NCI-H2081 (cell line): ENCODE measurements at places on chromosomes 13 and 19.

- no peak for DNase-seq
These were observed 15.7 kb downstream of the LRRC4B start for GRCh38 chr19:50552540-50552939.

- DNase-seq = no peak
These were observed 3.0 kb downstream of the TTYH1 start for GRCh38 chr19:54418030-54418929.

DNA sequence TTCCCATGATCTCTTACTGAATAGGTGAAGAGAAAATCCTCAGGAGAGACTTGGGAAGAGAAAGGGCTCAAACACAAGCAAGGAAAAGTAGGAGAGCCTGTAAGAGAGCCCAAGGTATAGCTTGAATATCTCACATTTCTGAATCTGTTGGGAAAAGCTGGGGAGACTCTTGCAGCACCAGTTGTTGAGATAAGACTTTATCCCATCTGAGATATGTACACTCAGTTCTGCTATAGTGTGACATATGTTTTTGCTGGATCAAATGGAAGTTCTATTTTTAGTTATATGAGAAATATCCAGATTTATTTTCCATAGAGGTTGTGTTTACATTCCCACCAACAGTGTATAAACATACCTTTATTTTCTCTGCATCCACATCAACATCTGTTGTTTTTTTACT lies 246.1 kb downstream of the NDFIP2 start:
- no peak for DNase-seq

- DNase-seq = no peak
These were observed 8.1 kb upstream of the TNFSF14 start for GRCh38 chr19:6677883-6678689.

DNA sequence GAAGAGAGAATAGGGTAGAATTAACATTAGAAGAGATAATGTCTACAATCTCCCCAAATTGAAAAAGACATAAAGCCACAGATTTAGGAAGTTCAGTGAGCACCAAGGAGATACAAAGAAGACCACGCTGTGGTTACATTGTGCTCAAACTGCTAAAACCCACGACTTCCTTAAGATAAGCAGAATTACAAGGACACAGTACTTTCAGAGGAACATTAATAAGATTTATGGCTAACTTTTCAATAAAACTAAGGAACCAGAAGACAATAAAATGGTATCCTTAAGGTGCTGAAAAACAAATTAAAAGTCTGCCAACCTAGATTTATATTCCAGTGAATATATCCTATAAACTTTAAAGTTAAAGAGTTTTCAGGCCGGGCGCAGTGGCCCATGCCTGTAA lies 7.4 kb upstream of the IL17D start:
- no peak for DNase-seq

- DNase-seq = no peak
These were observed 8.5 kb downstream of the DNAJC15 start for GRCh38 chr13:43031881-43032280.

DNA sequence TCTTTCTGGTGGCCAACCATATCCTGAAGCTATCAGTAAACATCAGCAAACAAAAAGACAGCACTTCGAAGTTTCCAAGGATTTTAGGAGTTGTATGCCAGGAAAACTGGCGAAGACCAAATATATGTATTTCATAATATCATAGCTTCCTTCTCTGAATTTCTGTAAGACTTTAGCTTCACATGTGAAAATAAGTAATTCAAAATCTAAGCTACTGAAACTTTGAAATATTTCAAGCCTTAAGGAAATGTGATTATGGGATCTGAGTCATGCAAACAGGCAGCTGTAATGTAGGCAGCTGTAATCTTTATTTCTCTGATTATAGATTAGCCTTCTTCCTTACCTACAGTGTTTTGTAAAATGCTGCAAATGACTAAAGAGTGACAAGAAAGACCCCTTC lies 70.7 kb upstream of the ANKRD10 start:
- DNase-seq = no peak

GRCh38 chr19:43362745-43363144 lies 9.3 kb downstream of the CD177 start:
- DNase-seq = no peak

- peak; percentile 24 for DNase-seq
These were observed 801 bp downstream of the QTRT1 start for GRCh38 chr19:10701955-10702525.

- no peak for DNase-seq
These were observed 516.8 kb downstream of the OLFM4 start for GRCh38 chr13:53545340-53545941.

DNA sequence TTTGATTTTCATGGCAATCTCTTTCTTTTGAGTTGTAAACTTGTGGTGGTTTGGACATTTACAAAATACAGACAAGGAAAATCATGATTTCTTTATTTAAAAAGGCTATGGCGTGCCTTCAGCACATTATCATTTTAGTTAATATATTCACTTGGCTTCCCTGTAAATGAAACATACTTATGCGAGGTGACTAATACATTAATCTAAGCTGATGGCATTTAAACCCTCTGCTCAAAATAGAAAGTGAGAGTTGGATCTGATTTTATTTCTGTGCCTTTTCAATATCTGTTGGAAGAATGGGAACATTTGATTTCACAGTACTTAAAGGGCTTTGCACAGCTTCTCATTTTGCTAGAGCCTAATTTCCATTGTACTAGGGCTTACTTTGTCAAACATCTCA lies 289.8 kb downstream of the MTUS2 start:
- DNase-seq = no peak

DNA sequence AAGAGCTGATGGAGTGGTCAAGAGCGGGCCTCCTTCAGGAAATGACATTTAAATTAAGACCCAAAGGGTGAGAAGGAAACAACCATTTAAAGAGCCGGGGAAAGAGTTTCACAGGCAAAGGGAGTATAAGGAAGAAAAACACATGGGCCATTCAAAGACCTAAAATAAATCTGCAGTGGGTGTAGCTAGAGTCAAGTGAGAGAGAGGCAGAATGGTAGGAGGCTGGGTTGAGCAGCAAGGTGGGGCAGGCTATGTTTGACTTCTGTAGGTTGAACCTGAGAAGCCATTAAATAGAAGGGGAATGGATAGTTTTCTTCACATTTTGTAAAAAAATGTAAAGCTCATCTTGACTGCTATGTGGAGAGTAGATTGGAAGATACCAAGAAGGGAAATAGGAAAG lies 183.8 kb downstream of the LACC1 start:
- no peak for DNase-seq

- no peak for DNase-seq
These were observed at the start of gene LTBP4 for GRCh38 chr19:40601134-40601974. LTBP4 (plus strand) TSS chr19:40601369; CDS start chr19:40601388, 19 bp downstream.

GRCh38 chr13:104253063-104253680 lies 1187.0 kb upstream of the SLC10A2 start:
- no peak for DNase-seq

DNA sequence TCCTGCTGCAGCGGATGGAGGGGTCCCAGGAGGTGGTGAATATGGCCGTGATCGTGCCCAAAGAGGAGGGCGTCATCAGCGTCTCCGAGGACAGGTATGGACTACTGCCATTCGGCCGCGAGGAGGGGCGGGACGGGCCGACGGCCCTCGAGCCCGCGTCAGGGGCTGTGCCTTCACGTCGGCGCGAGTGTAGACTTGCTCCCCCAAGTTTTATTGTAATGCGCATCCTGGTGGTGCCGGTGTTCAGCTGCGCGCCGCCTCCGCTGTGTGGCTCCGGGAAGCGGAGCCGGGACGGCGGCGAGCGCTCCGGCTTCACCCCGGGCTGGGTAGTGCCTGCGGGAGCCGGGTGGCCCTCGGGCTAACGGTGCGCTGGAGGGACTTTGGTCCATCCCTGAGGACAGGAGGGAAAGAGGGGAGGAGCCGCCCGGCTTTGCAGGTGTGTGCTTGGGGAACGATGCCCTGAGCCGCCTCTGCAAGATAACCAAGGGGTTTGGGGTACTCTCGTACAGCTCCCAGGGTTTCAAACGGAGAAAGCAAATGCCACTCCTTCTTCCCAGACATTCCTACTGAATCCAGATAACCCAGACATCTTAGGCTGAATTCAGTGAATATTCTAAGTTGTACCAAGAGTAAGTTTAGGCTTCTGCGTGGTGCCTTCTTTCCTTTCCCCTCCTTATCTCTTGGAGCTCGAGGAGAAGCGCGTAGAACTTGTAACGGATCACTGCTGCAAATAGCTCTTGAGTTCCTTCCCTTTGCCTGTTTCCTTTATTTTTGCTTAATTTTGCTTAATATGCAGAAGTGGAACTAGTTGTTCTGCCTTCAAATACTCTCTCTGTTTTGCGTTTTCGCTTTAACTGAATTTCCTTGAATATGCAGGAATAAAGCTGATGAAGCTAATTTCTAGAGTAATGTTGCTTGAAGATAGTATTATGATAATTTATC lies 740 bp downstream of the WDFY2 start:
- DNase-seq = peak; percentile 54

- DNase-seq = no peak
These were observed 46.5 kb downstream of the TNFSF13B start for GRCh38 chr13:108315991-108316390.

DNA sequence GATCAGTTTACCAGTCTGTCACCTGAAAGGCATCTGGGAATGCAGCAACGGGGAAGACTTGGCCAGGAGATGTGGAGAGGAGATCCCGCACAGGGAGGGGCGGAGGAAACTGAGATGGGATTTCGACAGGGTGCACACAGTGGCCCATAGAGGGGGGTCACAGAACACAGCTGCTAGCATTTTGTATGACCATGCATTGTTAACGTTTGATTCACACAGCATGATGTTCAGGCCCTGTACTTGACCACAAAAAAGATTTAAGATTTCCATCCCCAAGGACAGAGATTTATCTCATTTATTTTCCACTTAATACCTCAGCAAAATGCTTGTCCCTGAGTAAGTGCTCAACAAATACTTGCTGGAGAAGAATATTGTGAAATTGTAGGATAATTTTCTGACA lies 63.2 kb downstream of the RAB20 start:
- no peak for DNase-seq

- DNase-seq = no peak
These were observed 51.0 kb upstream of the MAB21L1 start for GRCh38 chr13:35527451-35527850.

- DNase-seq = no peak
These were observed 422.2 kb downstream of the KLF5 start for GRCh38 chr13:73480779-73481559.

- DNase-seq = no peak
These were observed 44.9 kb upstream of the ADGRL1 start for GRCh38 chr19:14250870-14251269.

- DNase-seq = no peak
These were observed 262.1 kb downstream of the DCT start for GRCh38 chr13:94217370-94217769.

DNA sequence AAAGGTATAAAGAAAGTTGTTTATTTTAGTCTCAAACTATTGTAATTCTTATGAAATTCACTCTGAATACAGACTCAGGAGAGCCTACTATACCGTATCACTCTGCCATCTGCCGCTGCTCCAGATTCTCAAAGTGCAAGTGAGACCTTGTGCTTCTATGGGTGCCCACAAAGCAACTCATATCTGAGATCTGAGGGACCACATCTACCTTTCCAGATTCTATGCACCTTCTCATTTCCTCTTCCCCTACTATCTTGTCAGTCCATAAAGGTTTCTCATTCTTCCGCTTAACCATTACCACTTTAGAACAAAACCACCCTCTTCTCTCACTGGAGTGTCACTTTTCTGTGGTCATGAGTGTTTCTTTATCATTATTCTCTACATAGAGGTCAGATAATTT lies 1236.9 kb downstream of the DIAPH3 start:
- no peak for DNase-seq

GRCh38 chr19:33085570-33086128 lies 4.7 kb downstream of the GPATCH1 start:
- no peak for DNase-seq

DNA sequence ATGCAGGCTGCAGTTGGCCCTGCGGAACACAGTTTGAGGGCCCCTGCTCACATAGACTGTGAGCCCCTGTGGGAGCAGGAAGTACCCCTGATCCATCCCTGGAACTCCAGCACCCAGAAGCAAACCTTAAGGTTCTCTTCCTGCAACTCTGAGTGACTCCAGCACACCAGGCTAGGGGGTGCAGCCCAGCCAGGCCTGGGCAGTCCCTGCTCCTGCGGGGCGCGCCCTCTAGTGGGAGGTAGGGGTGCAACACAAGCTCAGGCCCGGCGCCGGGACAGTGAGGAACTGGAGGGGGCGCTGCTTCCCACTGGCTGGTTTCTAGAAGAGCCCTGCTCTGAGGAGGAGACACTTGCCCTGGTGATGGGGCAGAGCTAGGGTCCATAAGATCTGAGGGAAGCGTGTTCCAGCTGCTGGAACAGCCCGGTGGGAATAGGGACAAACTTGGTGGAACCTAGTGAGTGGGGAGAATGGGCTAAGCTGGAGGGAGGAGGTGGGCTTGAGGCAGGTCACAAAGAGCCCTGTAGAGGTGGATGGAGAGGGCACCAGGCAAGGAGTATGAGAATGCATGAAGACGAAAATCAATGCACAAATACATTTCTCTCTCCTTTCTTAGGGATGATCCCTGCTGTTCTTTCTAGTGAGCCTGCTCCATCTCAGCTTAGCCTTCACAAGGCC lies 5.0 kb downstream of the ZSCAN5A start:
- DNase-seq = peak; percentile 37

DNA sequence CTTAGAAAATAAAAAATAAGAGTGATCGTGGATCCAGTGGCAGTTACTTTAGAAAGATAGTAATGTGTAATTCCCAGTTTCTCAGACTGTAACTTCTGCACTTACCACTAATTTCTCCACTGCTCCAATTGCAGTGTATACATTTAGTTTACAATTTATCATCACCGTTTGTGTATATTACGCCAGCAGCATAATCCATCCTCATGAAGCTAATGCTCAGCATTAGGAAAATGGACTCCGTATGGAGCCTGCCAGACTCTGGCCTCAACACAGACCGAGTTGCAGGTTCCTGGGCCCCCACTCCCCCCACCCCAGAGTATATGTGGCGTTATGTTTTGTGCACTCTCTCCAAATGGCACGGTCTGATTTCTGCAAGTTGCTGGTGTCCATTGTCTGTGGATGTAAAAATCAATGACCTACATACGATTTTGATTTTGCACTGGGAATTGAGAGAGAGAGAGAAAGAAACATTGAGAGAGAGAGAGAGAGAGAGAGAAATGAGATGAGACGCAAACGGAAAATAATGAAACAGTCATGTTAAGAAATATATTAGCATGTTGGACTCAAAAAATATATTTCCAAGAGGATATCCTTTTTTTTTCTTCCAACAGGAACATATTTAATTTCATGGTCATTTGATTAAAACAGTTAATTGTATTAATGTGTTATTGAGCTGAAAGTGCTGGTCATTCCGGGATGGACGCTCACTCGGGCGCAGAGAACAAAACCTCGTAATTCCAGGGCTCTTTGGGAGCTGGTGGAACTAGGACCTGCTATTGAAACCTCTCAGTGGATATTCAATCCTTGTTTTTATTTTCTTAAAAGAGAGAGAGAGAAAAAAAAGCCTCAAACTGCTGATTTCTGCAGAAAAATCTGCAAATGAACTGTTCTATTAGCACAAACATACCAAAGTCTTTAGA lies 278.8 kb downstream of the TSHZ3 start:
- no peak for DNase-seq

- no peak for DNase-seq
These were observed 8.3 kb downstream of the RFX2 start for GRCh38 chr19:6101991-6102390.

- DNase-seq = no peak
These were observed 26.9 kb upstream of the RBM26 start for GRCh38 chr13:79432992-79433391.

GRCh38 chr19:40261631-40262030 lies 23.5 kb downstream of the AKT2 start:
- no peak for DNase-seq
